ENCODE measurements at places on chromosomes 1 and 21. TPM values are rescaled to one million over a fixed set of nuclear protein-coding genes. Genes with fewer than 3 reads are reported as not detected.

- no peak for DNase-seq
- peaks cover 55% of the 10 kb centered on the region for H3K27me3 ChIP-seq
- no peak overlapping the region for H3K27ac ChIP-seq
- no peaks in the 10 kb centered on the region for H3K4me1 ChIP-seq
These were observed 5.2 kb downstream of the RCSD1 start for GRCh38 chr1:167635156-167635648.

GRCh38 chr1:192005976-192006375 is 152.3 kb upstream of the RGS18 start:
- H3K4me1 ChIP-seq, result 0 out of 2 replicates have a peak, but pooled peaks cover 5% of the 10 kb centered on the region
- no peak for DNase-seq
- H3K27me3 ChIP-seq, result no peaks in the 10 kb centered on the region
- H3K4me3 ChIP-seq, result no peak overlapping the region
- H3K27ac ChIP-seq, result no peak overlapping the region

BLACAT1 gene
- total RNA-seq, result under 0.01 TPM

- peaks cover 6% of the 10 kb centered on the region for H3K27me3 ChIP-seq
- H3K4me1 ChIP-seq, result no peaks in the 10 kb centered on the region
- no peak overlapping the region for H3K27ac ChIP-seq
- no peaks in the 10 kb centered on the region for H3K36me3 ChIP-seq
These were observed 31.3 kb downstream of the UBE2U start for GRCh38 chr1:64234714-64235113.

DNA sequence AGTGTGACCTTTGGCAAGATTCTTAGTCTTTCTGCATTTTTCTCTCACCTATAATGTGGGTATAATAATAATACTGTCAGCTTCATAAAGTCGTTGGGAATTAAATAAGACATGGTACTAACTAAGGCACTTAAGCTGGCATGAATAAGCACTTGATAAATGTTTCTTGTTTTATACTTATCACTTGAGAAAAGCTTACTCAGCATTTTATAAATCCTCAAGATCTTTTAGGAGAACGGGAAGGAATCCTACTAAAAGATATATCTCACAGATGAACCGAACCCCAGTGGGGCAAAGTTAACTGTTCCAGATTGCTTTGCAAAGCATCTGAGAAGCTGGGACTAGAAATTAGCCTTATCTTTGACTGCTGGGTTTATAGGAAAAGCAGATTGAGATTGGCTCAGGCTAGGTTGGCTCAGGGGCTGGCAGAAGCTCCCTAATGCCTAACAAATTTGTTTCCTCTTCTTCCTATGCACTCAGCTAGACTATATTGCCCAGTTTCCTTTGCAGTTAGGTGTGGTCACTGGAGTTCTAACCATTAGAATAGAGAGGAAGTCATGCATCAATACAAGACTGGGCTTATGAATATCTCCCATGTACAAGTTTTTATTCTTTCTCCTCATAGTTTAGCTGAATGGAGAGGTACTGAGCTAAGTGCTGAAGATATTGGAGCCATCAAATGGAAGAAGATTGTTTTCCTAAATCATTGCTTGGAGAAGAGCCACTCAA is 110.3 kb downstream of the TBX15 start:
- H3K36me3 ChIP-seq, result no peaks in the 10 kb centered on the region
- H3K4me1 ChIP-seq, result no peaks in the 10 kb centered on the region
- DNase-seq, result no peak
- no peak overlapping the region for H3K4me3 ChIP-seq
- no peaks in the 10 kb centered on the region for H3K27me3 ChIP-seq
- no peak overlapping the region for H3K27ac ChIP-seq

FAM151A gene
- total RNA-seq, result not detected

MXRA8 gene
- 97.8 TPM for total RNA-seq

DNA sequence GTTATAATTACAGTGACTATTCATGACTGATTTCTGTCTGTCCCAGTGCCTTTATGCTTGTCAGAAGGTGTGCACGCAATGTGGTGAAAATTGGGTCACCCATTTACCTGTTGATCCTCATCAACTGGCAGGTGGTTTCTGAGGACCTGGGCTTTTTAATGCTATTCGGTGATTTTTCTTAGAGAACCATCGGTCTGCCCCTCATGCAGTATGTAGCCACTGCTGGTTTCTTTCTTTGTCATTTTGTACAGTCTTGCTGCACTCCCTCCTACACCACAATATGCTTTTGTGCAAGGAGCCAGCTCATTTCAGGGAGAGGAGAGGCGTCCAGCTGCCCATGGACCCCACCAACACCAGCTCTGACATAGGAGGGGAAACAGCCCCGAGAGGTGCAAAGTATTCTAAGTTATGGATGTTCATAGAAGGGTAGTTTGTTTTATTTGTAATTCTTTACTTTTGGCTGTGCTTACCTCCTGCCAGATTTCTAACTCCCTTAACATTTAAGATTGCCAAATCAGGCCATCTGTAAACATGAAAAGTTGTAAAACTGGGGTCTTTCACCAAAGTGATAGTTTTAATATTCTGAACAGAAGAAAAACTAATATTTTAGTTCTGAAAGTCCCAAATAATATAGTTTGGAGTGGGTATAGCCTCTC is 325.3 kb downstream of the PTBP2 start:
- H3K4me3 ChIP-seq, result no peak overlapping the region
- H3K4me1 ChIP-seq, result no peaks in the 10 kb centered on the region
- no peaks in the 10 kb centered on the region for H3K36me3 ChIP-seq
- H3K27me3 ChIP-seq, result no peaks in the 10 kb centered on the region
- DNase-seq, result no peak

VWA1 gene
- 0.83 TPM for total RNA-seq

DNA sequence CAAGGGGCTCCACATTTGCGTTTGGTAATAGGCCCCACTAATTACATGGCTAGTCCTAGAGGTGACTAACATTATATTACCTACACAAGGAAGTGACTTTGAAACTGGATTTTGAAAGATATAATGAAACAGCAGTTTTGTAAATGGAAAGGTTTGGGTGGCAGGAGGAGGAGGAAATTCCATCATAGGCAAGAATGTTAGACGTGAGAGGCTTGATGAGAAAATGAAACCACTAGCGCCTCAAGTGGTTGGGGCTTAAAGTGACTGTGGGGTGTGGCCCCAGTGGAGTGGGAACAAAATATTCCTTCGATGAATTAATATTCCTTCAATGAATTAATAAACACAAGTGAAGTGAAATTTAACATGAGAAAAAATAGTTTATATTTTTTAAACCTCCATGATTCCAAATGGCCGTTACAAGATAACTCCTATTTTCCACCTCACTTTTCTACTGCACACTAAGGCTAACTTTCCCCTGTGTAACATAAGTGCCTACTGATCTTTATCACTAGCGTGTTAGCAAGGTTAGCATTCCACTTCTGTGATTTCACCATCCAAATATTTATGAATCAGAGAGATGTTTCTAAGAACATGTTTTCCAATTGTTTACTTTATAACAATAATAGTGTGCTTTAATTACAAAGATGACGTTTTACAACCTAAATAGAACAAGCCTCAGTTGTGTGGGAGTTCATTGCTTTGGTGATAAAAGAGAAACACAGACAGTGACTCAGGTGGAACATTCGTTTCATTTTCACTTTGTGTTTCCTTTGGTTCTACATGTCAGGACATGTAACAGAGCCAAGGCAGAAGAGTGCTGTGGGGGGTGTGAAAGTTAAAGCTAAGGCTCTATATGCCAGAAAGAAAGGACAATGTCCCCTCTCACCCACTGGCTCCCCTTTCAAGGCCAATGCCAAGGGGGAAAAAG is 12.5 kb upstream of the ATF3 start:
- no peaks in the 10 kb centered on the region for H3K36me3 ChIP-seq
- peaks cover 10% of the 10 kb centered on the region for H3K4me1 ChIP-seq
- H3K27me3 ChIP-seq, result peaks cover 9% of the 10 kb centered on the region

GRCh38 chr1:205330150-205330549 is 8.6 kb upstream of the NUAK2 start:
- H3K4me1 ChIP-seq, result peaks cover 8% of the 10 kb centered on the region
- peaks cover 42% of the 10 kb centered on the region for H3K27me3 ChIP-seq
- DNase-seq, result no peak

- no peaks in the 10 kb centered on the region for H3K36me3 ChIP-seq
- H3K4me1 ChIP-seq, result no peaks in the 10 kb centered on the region
- peak; percentile 64 for DNase-seq
- H3K27me3 ChIP-seq, result peaks cover 42% of the 10 kb centered on the region
- H3K4me3 ChIP-seq, result peak overlapping the region; percentile 39
- no peak overlapping the region for H3K27ac ChIP-seq
These were observed 7.0 kb downstream of the LRRC71 start for GRCh38 chr1:156927215-156928042.

CHIA gene
- not detected for total RNA-seq

DNA sequence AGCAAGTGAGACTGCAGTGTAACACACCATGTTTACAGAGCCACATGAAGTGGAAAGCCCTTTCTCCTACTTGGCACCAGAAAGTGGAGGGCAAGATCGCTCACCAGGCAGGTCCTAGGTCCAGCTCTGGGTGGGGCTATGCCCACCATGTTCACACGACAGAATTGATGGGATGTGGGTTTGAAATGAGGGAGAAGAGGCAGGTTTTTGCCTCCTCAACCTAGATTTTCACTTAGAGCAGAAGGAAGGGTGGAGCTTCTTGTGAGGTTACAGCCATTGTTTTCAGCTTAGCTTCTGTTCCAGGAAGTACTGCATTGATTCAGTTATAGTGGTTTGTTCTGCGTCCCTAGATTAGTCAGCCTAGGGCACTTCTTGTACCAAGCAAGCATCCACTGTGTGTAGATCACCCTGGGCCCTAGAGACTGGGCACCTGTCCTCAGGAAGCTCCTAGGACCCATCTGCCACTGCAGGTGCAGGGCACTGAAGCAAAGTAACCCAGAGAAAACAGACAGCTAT is 2.3 kb downstream of the CD53 start:
- no peak for DNase-seq
- H3K36me3 ChIP-seq, result no peaks in the 10 kb centered on the region
- H3K4me1 ChIP-seq, result no peaks in the 10 kb centered on the region
- H3K27ac ChIP-seq, result no peak overlapping the region
- no peak overlapping the region for H3K4me3 ChIP-seq
- no peaks in the 10 kb centered on the region for H3K27me3 ChIP-seq

KLF17 gene
- total RNA-seq, result 0.28 TPM

DNA sequence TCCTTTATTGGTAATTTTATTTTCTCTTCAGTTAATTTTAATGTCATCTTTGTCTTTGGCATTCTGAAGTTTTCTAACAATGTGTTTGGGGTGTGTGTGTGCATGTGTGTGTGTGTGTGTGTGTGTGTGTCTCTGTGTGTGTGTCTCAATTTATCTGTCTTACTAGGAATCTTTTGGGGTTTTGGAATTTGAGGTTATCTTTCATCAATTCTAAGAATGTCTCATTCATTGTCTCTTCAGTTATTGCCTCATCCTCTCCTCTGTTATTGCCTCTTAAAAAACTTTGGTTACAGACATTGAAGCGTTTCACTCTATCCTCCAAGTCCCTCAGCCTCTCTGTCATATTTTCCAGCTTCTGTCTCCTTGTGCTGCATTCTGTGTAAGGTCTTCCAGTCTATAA is 18.1 kb upstream of the SAMD13 start:
- H3K36me3 ChIP-seq, result no peaks in the 10 kb centered on the region
- no peak overlapping the region for H3K27ac ChIP-seq
- no peak overlapping the region for H3K4me3 ChIP-seq
- DNase-seq, result no peak
- H3K27me3 ChIP-seq, result no peaks in the 10 kb centered on the region

GRCh38 chr1:200907611-200908097 is 13.0 kb downstream of the INAVA start:
- H3K27me3 ChIP-seq, result peaks cover 26% of the 10 kb centered on the region
- no peak overlapping the region for H3K4me3 ChIP-seq
- no peaks in the 10 kb centered on the region for H3K4me1 ChIP-seq
- DNase-seq, result no peak
- no peak overlapping the region for H3K27ac ChIP-seq

DNA sequence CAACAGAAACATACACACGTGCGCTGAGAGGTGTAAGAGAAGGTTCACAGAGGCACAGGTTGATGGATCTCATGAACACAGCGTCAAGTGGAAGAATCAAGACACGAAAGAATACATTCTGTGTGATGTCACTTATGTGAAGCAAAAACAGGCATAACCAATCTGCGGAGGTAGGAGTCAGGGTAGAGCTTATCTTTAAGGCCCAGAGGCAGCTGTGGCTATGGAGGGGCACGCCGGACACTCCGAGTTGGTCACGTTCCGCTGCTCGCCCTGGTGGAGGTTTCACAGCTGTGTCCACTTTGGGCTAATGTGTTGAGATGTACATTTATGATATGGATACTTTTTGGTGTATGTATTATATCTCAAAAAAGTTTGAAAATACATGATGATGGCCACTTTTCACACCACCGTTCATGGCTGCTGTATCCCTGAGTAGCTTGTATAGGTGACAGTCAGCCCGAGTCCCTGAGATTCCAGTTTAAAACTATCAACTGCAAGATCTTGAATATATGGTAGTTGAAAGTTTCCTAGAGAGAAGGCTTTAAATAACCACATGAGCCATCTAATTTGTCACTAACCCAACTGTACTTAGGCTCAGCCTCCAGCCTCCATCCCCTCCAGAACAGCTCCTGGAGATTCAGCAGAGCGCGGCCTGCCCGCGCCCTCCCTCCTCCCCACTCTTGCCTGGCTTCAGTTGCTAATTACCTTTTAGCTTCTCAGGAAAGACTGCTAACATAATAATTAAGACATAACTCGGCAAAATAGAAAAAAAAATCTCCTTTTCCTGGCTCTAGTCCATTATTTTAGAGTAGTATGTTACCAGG is 6.7 kb upstream of the ADARB1 start:
- no peak overlapping the region for H3K4me3 ChIP-seq
- no peak overlapping the region for H3K27ac ChIP-seq
- peaks cover 2% of the 10 kb centered on the region for H3K36me3 ChIP-seq
- DNase-seq, result no peak
- no peaks in the 10 kb centered on the region for H3K27me3 ChIP-seq
- H3K4me1 ChIP-seq, result peaks cover 11% of the 10 kb centered on the region

NPHS2 gene
- not detected for total RNA-seq

MMP23B gene
- total RNA-seq, result 1.1 TPM

DNA sequence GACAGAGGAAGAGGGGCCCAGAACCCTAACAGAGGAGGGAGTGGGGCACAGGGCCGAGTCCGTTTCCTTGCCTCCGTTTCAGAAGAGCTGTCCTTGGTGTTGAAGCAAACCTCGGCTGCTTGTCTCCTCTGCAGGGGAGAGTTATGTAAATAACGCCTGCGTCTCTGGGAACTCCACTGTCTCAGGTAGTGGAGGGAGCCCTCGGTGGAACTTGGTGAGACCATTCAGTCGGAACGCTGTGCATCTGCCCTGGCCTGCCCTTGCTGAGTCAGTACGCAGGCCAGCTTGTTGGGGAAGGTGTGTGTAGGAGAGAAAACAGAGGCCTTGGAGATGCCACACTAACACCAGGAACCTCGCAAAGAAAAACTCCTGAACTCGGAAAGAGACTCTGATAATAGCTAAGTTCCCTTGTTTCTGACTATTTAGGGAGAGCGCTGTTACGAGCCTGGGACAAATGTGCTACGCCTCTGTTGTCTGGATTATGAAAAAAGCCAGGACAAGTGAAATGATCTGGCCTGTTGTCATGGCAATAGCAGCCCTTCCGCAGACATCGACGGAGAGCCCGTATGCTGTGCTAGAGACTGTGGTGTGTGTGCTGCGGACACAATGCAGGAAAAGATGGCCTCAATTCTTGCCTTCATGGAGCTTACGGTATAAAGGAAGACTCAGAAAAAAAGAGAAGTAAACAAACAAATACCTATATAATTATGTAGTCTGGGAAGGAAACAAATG is 94.6 kb upstream of the AKT3 start:
- DNase-seq, result peak; percentile 62
- H3K4me3 ChIP-seq, result no peak overlapping the region
- no peak overlapping the region for H3K27ac ChIP-seq
- no peaks in the 10 kb centered on the region for H3K27me3 ChIP-seq

GRCh38 chr1:201885531-201886075 is 3.1 kb upstream of the SHISA4 start:
- H3K27ac ChIP-seq, result no peak overlapping the region
- no peaks in the 10 kb centered on the region for H3K36me3 ChIP-seq
- H3K4me1 ChIP-seq, result peaks cover 30% of the 10 kb centered on the region
- H3K4me3 ChIP-seq, result no peak overlapping the region
